ENCODE measurements at places on chromosomes 5 and 9.

DNA sequence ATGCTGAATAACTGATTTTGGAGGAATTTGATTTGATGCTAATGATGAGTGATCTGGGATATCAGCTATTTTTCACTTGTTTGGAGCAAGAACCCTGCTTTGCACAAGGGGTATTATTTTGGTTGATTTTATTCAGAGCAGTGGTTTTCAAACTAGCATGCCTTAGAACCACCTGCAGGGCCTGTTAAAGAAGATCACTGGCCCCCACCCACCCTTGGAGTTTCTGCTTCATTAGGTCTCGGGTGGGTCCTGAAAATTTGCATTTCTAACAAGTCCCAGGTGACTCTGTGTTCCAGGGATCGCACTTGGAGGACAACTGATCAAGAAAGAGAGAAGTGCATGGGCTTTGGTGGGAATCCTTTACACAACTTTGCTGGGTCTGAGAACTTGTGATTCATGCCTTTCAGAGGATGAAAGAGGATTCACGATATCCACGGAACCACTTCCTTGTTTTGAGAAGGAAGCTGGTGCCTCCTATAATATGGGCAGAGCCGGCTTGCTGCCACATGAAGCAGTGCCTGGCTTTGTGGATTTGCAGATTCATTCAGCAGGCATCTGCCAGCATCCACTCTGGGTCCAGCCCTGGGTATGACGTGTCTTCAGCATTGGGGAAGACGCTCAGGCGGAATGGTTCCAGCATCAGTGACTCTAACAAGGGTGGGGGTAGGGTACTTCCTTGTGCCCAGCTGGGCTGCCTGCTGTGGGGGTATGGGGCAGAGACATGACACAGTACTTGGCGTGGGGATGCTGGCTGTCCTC lies 106.6 kb upstream of the PITX1 start:
- peak; percentile 63 for DNase-seq

DNA sequence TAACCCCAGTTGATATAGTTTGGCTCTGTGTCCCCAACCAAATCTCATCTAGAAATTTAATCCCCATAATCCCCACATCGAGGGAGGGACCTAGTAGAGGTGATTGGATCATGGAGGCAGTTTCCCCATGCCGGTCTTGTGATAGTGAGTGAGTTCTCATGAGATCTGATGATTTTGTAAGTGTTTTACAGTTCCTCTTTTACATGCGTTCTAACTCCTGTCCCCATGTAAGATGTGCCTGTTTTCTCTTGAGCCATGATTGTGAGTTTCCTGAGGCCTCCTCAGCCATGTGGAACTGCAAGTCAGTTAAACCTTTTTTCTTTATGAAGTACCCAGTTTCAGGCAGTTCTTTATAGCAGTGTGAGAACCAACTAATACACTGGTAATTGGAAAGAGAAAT lies 73.6 kb downstream of the CDH12 start:
- DNase-seq, result no peak

- DNase-seq, result no peak
Measured at GRCh38 chr5:158051036-158051435, 192.1 kb upstream of the CLINT1 start.

GRCh38 chr9:104863180-104863883 lies 64.6 kb downstream of the ABCA1 start:
- DNase-seq, result no peak

- DNase-seq, result no peak
Measured at GRCh38 chr5:57338868-57339340, 143.7 kb downstream of the ACTBL2 start.

DNA sequence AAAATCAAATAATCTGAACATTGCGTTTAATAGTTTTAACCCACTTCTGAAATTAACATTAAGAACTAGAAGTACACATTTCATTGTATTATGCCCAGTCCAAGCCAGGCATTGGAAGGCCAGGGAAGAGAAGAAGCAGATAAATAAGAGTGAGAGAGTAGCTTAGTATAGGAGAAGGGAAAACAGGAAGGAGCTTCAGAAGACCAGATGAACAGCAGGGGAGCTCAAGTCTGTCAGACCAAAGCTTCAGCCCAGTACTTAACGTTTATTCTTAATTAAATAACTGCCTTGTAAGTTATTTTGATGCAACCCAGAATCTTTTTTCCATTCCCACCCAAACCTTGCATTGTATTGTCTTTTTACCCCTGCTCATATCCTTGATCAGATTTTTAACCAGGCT lies 11.5 kb upstream of the FAM120AOS start:
- no peak for DNase-seq

DNA sequence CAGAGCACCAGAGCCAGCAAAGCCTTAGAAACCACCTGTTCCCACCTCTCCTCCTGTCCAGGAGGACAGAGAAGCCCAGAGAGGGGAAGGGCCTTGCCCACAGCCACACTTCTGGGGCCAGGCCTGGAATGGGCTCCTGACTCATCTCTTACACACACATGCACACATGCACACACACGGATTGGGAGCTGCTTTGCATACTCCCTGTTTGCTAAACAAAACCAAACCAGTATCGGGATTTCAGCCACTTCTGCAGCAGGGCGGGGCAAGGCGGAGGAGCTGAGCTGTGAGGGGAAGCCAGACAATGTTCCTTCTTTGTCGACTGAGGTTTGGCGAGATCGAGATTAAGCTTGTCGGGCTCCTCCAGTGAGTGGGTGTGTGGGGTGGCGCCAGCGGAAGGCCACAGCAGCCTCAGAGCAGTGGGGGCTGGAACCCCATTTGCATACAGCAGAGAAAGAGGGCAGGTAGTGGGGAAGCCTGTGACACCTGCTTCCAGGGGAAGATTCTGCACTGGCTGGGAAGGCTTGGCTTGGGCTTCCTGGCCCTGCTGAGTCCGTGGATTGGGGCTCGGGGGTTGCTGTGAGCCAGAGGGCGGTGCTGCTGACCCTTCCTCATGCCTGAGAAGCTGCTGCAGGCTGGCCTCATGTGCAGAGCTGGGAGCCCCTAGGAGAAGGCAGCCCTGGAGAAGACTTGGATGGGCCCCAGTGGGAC lies 16.1 kb downstream of the GFI1B start:
- DNase-seq, result no peak

DNA sequence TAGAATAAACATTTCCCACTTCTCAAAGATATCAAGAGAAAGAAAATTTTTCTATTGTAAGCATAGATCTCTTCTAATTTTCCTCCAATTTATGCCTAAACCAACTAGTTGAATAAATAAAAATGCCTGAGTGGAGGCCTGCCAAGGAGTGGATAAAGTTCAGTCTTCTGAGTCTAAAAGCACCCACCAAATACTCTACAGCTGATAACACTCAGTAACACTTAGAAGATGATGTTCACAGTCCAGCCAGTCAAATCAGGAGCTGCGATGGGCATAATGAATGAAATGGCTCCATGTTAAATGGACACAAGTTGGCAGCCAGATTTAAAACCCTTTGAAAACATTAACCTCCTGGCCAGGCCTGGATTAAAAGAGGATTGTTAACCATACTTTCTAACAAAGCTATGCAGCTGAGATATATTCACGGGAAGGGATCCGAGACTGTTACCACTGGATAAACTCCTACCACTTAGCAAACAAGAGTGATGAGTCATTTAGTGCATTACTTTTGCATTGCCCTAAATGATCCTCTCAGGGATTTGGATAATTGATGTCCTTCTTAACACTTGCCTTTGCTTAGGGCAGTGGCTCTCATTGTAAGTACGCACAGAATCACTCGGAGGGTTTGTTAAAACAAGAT lies 63.7 kb upstream of the CCDC112 start:
- no peak for DNase-seq

Measured in dorsolateral prefrontal cortex (tissue), 122 donors.